Sigmoid colon (tissue), 7 donors: ENCODE measurements at places on chromosomes 12 and 14. TPM values are rescaled to one million over a fixed set of nuclear protein-coding genes. Genes with fewer than 3 reads are reported as not detected.

DNA sequence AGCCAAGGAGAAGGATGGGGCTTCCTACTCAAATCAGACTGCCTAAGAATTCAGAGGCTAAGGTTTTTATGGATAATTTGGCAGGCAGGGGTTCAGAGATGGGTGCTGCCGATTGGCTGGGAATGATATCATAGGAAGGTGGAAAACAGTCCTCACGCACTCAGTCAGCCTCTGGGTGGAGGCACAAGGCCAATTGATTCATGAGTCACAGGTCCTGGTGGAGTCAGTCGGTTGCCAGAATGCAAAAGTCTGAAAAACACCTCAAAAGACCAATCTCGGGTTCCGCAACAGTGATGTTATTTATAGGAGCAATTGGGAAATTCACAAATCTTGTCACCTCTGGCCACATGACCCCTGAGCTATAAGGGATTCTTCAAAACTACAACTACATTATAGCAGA, 105.5 kb downstream of the GXYLT1 start:
- no peak for DNase-seq

Gene RNASE1
- total RNA-seq: 495 TPM

GRCh38 chr12:113245695-113246477, 24.6 kb downstream of the TPCN1 start:
- peak; percentile 92 for DNase-seq

Gene SPX
- 0.99 TPM for total RNA-seq

- no peak for DNase-seq
These were observed 359.3 kb downstream of the TMTC2 start for GRCh38 chr12:83046019-83046418.

DNA sequence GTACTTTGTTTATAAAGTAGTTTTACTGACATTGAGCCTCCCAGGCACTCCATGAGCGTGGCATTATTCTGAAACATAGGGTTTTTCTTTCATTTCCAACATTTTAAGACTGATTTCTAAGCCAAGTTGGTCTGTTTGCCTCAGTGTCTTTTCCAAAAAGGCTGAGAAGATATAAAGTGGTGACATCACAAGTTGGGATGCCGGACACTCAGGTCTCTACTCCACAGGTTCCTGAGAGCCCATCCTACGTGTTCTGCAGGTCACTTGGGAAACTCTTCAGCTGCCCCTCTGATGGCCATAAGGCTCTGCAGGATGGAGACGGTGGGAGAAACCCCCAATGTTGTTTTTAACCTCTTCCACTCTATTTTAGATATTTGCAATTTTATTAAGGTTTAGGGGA, 6.0 kb downstream of the RFX4 start:
- no peak for DNase-seq

DNA sequence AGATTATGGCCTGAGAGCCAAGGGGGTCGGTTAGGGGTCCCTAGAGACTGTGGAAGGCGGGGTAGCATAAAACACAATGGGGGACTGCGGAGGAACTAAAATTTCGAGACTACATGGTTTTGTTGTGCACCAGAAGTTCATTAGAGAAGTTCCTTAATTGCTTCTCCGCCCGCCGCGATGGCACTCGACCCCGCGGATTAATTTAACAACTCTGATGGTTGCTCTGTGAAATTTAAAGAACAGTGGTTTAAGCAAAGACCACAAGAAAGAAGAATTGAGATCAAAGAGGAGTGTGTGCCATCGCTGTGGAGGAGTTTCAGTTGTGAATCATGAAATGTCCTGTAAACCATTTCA, 1.4 kb upstream of the CCDC88C start:
- no peak for DNase-seq

Gene SDR9C7
- total RNA-seq: not detected

DNA sequence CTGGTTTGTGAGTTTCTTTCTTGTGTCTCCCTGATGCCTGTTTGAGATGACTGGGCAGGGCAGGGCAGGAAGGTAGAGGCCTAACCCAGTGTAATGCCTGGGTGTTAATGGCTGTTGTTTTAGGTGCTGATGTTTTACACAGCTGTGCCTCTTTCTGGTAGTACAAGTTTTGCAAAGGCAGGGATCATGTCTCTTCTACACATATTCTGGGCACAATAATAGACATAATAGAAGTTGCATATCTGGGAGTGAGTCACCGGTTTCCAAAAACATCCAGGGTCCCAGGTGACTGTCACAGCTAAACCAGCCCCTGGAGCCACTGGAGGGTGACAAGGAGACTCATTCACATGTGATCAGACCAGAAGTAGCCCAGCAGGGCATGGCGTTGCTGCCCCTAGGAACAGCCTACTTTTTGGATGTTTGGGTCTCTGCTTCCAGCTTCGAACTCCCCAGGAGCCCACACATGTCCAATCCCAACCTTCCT, 18.1 kb downstream of the TPCN1 start:
- peak; percentile 54 for DNase-seq

- peak; percentile 73 for DNase-seq
These were observed 923 bp upstream of the ITPR2 start for GRCh38 chr12:26833743-26834490.

- no peak for DNase-seq
These were observed 205.3 kb upstream of the NAV3 start for GRCh38 chr12:77625441-77625840.

DNA sequence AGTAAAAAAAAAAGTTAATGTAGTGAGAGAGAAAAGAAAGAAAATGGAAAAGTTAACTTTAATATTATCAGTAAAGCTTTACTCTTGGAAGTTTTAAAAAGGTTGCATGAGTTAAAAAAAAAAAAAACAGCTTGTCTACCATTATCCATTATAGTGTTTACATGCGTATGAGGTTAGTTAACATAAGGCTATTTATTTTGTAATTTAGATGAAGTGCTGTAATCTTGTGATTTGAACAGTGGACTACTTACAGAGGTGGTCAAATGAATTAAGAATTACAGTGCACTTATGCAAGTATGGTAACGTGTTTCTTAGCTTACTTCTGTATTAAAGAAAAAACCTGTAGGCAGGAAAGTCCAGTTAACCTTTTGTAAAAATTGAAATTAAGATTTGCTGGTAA, 30.7 kb downstream of the WASHC4 start:
- no peak for DNase-seq

- DNase-seq: no peak
These were observed 399.0 kb downstream of the NAV3 start for GRCh38 chr12:78229591-78230101.

- DNase-seq: no peak
These were observed 56.4 kb upstream of the OAS1 start for GRCh38 chr12:112850383-112850782.

Gene NTF3
- total RNA-seq: 0.71 TPM

- DNase-seq: no peak
These were observed 300.0 kb downstream of the AEBP2 start for GRCh38 chr12:19739195-19739776.

- no peak for DNase-seq
These were observed 6.0 kb upstream of the LRP6 start for GRCh38 chr12:12272869-12273268.

Gene CFAP251
- total RNA-seq: 0.68 TPM

DNA sequence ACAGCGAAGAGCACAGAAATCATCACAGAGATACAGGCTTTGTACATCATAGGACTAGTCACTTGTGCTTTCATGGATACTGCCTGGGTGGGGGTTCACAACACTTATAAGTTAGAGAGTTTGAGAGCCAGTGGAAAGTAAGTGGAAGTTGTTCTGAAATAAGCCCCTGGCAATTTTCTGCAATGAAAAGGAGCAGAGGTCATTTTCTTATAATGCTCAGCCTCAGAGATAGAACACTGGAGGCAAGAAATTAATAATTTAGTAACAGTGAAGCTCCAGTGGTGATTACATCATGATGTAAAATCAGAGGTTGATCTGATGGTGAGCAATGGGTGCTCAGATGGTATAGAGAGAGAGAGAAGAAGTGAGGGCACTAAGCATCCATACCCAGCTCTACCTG, 5.8 kb downstream of the KRT6A start:
- DNase-seq: no peak

Gene ANG
- 24.3 TPM for total RNA-seq

- no peak for DNase-seq
These were observed 200.2 kb downstream of the EXOC5 start for GRCh38 chr14:57068511-57068910.

- no peak for DNase-seq
These were observed 226.8 kb downstream of the C12orf42 start for GRCh38 chr12:103268831-103269514.
